Suppressor macrophage treated with lipopolysaccharide for 1 hour (primary cell): ENCODE measurements at places on chromosomes 2 and 18.

DNA sequence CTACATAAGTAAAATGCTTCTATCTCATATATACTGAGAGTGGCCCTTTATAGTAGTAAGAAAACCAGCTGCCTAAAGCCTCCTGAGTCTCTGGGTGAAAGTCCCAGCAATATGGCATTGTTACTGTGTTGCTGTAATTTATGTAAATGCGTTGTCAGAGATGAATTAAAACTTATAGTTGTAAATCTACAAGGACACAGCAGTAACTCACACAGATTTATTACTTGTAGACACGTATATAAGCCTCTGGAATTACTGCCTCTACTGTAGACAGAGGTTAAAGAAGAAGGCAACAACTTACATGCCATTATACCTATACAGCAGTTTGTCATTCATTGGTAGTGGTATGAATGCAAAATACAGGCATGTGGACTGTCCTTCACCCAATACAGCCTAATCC, 169.1 kb upstream of the BOD1L2 start:
- DNase-seq = no peak

- no peak for DNase-seq
Observed at GRCh38 chr2:20129331-20130159, 78.1 kb upstream of the LAPTM4A start.

- DNase-seq = no peak
Observed at GRCh38 chr2:180840641-180841040, 139.8 kb upstream of the UBE2E3 start.

GRCh38 chr2:18119883-18120282, 241.4 kb downstream of the KCNS3 start:
- no peak for DNase-seq

DNA sequence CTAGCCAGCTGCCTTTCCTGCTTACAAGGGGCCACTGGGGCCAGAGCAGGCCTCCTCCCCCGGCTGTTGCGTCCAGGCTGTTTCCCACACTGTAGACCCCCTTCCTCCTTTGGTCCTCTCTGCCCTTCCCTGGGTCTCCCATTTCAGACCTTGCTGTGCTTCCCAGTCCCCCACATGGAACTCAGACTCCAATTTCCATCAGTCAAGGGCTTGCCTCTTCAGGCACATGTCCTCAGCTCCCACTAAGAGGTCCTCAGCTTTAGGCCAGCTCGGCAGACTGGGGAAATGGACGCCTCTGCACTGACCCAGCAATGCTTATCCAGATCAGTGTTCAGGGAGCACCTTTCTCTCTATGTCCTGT, 98.0 kb upstream of the BZW1 start:
- DNase-seq = no peak

DNA sequence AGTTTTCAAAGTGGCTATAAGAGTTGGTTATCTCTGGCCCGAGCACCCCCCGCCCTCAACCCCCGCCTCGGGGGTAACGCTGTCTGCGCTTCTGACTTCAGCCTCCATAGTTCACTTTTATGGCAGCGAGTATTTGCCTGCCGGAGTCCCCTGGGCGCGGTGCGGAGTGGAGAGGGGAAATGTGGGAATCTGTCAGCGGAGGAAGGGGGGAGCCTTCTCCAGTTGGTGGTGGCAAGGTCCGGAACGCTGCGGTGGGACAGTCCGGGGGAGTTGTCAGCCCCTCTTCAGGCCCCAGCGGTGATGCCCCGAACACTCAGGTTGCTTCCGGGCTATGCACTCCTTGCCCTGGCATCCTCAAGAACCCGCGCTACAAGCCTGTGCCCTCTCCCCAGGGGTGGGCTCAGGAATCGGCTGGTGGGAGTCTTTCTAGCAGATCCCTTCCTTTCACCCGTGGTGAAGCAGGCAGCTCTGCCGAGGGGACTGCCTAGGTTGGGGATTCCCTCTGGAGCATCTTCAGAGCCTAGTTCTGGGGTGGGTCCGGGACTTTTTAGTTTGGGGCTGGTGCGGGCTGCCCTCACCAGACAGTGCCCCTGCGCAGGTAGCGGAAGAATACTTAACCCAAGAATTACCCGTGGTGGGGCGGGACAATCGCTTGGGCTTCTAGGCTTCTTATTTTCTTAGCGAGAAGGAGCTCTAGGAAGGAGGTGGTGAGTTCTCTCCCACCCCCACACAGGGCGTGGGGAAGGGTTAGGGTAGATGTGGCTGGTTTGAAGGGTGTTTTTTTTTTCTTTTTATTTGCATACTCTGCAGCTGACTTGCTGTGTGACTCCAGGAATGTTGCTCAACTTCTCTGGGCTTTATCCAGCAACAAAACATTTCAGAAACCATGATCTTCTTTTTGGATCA, 1.6 kb downstream of the ATOH8 start:
- DNase-seq = peak; percentile 68

- DNase-seq = peak; percentile 96
Observed at GRCh38 chr2:156334496-156335478, 2.3 kb upstream of the NR4A2 start.

DNA sequence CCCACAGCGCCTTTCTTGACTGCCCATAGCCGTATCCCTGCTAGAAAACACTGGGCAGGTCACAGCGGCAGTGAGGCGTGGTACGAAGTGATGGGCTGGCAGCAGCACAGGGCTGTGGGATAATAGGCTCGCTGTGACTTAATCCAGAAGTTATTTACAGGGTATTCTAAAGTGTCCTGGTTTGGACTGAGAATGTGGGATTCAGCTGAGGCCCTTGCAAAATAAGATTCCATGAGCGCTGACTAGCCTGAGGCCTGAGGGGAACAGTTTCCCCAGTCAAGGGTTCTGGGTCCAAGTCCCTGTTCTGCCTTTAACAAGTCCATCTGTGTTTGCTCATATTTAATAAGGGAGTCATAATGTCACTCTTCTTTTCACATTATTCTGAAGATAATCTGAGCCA, 34.6 kb downstream of the SETBP1 start:
- no peak for DNase-seq

GRCh38 chr2:68387408-68388350, 22.6 kb downstream of the PLEK start:
- peak; percentile 88 for DNase-seq

DNA sequence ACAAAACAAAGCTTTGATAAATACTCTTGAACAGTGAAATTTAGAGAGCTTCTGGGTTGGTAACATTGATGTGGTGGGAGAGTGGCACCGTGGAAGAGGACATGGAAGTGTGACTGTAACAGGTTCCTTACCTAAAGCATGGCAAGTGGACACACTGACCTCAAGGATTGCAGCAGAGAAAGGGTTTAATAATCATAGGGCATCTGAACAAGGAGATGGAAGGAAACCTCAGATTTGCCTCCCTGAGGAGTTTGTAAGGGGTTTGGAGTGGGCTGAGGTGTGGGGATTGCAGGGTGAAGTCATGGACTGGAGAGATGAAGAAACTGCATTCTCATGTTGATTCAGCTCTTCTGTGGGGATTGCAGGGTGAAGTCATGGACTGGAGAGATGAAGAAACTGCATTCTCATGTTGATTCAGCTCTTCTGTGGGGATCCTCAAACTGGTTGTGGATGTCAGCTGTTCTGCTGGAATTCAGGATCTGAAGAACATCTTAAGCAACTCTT, 83.8 kb upstream of the TLK1 start:
- peak; percentile 89 for DNase-seq

DNA sequence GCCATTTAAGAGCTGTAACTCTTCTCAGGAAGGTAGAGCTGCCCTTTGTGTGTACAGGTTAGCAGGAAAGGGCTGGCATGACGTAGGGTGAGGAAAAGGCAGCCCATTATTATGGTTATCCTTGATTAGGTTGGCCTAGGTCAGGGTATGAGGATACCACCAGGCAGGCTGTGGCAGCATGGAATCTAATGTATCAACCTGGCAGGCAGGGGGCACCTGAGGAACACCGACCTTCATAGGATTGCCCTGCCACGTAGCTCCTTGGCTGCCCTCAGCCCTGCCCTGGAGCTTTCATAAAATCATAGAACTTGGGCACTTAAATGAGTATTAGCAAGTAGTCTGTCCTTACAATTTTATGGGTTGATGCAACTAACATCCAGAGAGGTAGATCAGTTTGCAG, 261.6 kb downstream of the LTBP1 start:
- no peak for DNase-seq

DNA sequence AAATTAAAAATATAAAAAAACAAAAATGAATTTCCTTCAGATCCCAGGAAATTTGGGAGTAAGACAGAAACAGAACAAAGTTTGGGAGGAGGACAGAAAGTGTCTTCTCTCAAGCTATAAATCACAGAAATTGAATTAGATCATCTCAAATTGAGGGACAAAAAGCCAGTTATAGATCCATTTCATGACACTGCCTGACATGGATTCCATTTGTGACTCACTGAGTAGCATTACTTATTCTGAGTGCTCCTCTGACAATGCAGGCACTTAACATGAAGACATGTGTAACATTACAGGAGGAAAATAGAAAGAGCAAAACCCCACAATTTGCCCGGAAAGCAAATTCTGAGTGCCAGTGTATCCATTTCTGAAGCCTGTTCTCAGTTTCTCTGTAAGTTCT, 63.9 kb upstream of the CREB1 start:
- peak; percentile 21 for DNase-seq

DNA sequence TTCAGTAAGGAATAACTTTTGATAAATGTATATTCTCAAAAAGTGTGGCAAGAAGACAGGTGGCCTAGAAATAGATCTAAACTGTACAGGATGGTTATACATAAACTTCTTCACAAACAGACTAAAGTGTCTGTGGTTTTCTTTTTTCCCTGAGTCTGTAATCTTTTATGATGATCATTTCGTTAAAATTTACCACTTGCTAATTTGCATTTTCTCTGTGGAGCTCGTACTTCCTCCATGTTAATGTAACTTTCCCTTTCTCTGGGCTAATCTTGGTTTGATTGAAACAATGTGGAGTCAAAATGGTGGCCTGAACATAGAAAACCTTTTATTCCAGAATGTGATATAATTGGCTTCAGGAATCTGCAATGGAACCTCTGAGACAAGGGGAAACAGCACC, 166.2 kb downstream of the FTCDNL1 start:
- no peak for DNase-seq

DNA sequence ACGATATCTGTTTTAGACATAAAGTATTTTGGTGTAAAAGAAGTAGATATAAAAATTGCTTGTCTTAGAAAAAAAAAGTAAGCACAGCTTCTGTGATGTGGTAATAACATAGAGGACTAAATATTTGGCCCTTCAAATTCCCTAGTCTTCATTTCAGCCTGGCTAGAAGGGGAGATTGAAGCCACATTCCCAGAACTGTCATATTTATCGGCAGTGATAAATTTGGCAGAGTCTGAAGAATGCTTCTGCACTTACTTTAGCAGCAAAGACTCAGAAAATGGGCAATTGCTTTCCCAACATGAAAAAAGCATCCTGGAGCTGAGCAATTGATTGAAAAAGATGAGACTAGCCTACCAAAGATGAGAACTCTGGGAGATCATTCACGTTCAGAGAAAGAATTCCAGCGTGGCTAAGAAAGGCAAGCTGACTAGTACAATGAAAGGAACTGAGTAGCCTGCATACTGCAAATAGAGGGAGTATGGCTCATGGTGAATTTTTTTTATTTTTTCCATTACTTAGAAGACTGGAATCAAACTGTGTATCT, 278.7 kb upstream of the KLHL29 start:
- no peak for DNase-seq

GRCh38 chr2:27390822-27391679, 10.5 kb upstream of the ZNF513 start:
- DNase-seq = no peak

GRCh38 chr2:726169-726568, 49.0 kb upstream of the TMEM18 start:
- DNase-seq = peak; percentile 17

DNA sequence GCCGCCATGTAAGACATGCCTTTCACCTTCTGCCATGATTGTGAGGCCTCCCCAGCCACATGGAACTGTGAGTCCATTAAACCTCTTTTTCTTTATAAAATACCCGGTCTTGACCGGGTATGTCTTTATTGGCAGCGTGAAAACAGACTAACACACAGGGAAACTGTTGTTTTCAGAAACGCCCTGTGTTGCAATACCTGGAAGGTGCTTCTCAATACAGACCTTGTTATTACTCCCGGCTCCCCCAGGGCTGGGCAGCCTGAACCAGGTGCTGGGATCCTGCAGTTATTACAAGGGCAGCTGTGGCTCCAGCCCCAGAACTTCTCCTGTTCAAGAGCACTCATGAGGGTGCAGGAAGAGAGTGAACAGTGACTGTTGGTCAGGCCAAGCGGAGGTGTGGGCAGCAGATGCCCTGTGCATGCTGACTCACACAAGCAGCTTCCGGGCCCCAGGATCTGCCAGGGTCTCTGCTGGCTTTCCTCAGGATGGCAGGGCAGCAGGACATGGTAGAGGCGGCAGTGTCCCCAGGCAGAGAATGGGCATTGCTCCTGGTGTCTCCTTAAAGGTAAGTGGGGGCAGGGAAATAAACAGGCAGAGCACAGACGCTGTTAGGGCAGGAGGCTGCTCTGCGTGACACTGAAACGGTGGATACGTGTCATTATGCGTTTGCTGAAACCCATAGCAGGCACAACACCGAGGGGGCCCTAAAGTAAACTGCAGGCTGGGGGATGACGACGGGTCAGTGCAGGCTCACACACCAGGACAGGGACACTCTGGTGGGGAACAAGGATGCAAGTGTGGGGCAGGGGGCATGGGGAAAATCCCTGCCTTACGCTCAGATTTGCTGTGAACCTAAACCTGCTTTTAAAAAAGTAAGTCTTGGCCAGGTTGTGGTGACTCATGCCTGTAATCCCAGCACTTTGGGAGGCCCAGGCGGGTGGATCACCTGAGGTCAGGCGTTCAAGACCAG, 89.1 kb downstream of the NDUFA10 start:
- peak; percentile 23 for DNase-seq

DNA sequence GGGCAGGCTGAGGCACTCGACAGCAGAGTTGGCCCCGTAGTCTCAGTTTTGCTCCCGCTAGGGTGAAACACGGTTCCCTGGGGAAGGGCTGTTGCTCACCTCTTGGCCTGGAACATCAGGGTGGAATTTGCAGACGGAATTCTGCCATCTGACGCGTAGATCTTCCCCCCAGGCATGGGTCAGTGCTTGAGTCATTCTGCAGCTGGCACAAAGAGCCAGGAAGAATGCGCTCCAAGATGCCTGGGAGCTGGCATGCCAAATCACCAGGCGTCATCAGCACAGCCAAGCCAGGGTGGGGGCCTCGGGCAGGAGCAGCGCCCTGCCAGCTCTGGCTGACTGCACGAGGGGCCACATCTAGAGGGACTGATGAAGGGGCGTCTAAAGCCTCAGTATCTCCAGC, 42.7 kb downstream of the ODC1 start:
- no peak for DNase-seq

GRCh38 chr2:212414767-212415211, 123.8 kb downstream of the ERBB4 start:
- DNase-seq = no peak
